DMS153 (cell line): ENCODE measurements at places on chromosomes 11 and 22.

GRCh38 chr11:114280696-114281095, 15.5 kb upstream of the NNMT start:
- DNase-seq, result peak; percentile 88

- no peak for DNase-seq
These were observed 89.7 kb upstream of the MTMR2 start for GRCh38 chr11:96013461-96014213.

GRCh38 chr22:33440756-33441155, 382.6 kb upstream of the SYN3 start:
- no peak for DNase-seq

DNA sequence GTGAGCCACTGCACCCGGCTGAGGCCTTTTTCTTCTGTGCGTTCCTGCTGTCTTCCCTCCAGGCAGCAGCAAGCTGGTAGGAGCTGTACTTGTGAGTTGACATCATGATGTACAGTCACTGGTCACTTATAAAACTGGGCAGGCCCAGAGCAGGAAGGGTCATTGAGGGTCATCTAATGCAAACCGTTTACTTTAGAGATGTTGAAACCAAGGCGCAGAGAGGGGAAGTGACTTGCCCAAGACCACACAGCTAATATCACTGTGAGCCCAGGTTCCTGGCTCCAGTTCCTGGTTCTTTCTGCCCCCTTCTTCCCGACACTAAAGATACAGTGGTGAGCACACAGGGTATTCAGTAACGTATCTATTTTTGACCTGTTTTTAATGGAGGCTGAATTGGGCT, 27.3 kb downstream of the PTPRJ start:
- no peak for DNase-seq
